ENCODE measurements at places on chromosomes 1 and 21. TPM values are rescaled to one million over a fixed set of nuclear protein-coding genes. Genes with fewer than 3 reads are reported as not detected.

DNA sequence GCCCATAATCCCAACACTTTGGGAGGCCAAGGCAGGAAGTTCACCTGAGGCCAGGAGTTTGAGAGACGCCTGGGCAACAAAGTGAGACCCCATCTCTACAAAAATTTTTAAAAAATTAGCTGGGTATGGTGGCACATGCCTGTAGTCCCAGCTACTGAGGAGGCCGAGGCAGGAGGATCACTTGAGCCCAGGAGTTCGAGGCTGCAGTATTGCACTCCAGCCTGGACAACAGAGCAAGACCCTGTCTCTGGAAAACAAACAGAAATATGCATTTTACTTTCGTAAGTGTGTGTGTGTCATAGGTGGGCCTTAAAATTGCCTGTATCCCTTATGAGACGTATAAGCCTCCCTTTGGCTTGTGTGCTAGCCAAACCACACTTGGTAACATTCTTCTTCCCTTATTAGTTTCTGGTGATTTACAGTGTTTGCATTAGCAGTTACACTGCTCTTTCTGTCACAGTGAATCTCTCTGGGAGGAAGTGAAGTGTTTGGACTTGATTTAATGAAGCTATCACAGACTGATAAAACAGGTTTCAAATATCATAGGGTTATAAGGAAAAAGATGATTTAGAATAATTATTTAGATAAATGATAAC, 48.9 kb upstream of the KIF26B start:
- DNase-seq: no peak

Gene KRTAP21-2
- total RNA-seq: not detected

Gene CFH
- total RNA-seq: not detected

DNA sequence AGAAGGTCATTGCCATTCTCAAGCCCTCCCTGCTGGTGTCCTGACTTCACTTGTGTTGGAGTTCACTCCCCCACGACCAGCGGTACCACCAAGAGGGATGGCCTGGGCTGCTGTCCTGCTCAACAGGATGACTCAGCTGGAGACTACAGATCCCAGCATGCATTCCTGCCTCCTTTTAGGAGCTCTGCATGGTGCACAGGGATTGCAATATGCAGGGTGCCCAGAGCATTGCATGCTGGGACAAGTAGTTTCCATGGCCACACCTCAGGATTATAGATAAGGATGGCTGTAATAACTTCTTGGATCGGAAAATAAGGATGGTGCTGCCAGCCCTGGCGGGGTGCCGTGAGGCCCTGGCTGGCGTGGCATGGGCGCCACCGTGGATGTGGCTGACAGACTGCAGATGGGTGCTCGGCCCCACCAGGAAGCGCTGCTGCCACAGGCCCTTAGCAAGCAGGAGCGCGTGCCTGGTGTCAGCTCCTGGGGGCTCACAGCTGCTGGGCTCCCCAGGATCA, 150.0 kb downstream of the CASZ1 start:
- no peak for DNase-seq

Gene SLC9C2
- total RNA-seq: not detected

Gene TMEM240
- 13.6 TPM for total RNA-seq
